Stimulated activated naive CD8-positive, alpha-beta T cell treated with anti-CD3 and anti-CD28 coated beads, Interleukin-15, amount 100 ng/mL, for 72 hours (primary cell): ENCODE measurements at places on chromosomes 12 and 14.

GRCh38 chr12:90399357-90399756 is 555.6 kb downstream of the CCER1 start:
- no peak for DNase-seq

- DNase-seq: peak; percentile 11
These were observed 56.9 kb downstream of the FOS start for GRCh38 chr14:75335571-75335970.

DNA sequence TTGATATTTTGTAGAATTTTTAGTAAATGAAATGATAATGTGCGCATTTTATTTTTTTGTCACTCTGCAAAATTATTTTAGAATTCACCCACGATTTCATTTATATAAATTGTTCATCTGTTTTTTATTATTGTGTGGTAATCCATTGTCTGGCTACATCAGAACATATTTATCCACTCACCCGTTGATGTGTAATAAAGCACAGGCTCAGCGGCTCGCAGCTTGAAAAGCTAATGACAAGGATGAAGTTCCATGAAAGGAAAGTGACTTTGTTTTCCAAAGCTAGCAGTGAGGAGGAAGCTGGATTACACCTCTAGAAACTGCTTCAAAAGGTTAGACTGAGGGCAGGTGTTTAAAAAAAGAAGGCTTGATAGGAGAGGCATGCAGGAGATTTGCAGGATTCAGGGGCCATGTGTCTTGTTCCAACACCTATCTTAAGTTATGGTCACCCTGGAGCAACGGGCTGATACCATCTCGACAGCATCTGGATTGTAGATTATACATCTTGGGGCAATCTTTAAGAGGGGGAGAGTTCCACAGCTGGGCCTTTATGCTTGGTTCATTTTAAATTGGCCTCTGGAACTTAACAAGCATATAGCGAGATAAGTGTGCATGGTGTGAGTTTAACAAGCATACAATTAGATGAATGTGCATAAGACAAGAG is 194.1 kb downstream of the TMTC3 start:
- no peak for DNase-seq

DNA sequence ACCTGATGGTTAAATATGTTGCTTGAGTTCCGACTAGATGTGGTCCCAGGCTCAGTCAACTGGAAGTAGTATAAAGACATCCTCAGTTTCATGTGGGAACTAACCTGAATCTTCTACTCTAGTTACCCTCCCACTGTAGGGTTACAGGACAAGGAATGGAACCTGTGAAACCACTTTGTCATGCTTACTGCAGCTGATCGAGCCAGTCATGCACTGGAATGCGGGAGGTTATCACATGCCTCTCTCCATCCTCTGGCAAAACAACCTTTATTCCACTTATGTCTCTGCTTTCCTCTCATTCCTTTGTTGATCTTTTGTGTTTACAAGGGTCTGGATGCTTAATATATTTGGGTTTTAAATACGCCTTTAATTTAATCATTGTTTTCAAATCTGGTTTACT is 111.9 kb upstream of the DDHD1 start:
- no peak for DNase-seq

GRCh38 chr14:86217523-86217922 is 687.6 kb downstream of the FLRT2 start:
- no peak for DNase-seq

- no peak for DNase-seq
These were observed 918 bp downstream of the LIN7A start for GRCh38 chr12:80936642-80937390.

GRCh38 chr14:31164115-31164514 is 43.5 kb downstream of the HECTD1 start:
- no peak for DNase-seq

- DNase-seq: no peak
These were observed 458.3 kb downstream of the ETNK1 start for GRCh38 chr12:23083267-23083666.

GRCh38 chr12:15701206-15701605 is 88.0 kb downstream of the EPS8 start:
- no peak for DNase-seq

DNA sequence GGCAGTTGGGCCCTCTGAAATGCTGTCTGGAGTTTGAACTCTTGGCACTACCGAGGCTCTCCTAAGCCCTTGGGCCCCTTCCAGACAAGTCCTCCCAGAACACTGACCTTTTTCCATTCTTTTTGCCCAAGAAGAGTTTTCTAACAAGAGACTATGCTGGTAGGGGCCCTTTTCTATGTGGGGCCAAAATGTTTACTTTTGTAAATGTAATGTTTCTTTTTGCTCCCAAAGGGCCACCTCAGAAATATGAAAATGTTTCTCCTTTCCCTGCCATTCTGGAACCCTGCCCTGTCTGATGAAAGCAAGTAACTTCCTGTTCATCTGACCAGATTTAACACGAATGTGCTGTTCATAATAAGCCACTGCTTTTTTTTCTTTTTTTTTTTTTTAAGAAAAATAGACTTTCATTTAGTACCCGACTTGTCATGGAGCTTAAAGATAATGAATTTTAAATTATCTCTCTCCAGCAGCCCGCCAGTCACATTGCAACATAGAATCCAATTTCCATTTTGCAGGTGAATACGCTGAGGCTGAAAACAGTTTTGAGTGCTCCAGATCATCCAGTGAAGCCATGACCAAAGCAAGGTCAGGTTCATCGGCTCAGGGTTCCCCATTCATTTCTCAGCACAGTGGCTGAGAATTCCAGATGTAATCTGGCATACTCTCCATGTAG is 169.9 kb downstream of the DPF3 start:
- no peak for DNase-seq

GRCh38 chr14:90578283-90578985 is 181.6 kb downstream of the CALM1 start:
- DNase-seq: no peak

GRCh38 chr14:68268197-68268596 is 448.6 kb downstream of the RAD51B start:
- DNase-seq: no peak

GRCh38 chr14:106874350-106874749 is 1348.0 kb downstream of the TMEM121 start:
- DNase-seq: no peak

DNA sequence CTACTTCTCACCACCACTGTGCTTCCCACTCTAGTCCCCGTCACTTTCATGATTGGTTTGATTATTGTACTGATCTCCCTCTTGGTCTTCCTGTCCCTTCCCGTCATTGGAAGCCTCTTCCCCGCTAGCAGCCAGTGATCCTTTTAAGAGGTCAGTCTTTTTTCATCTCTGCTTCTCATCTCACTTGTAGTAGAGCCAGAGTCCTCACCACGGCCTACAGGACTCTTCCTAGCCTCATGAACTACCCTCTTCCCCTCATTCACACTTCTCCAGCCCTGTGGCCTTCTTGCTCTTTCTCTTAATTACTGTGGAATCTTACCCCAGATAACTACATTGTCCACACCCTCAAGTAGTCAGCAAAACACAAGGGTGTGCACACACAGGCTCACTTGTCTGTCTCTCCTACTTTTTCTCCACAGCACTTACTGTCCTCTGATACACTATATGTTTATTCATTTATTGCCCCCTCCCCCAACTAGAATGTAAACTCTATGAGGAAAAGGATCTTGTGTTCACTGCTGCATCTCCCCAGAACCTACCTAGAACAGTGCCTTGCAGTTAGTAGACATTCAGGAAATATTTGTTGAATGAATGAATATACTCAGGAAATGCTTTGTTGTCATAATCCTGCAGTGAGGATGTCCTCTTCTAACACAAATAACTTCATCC is 66.3 kb downstream of the CKB start:
- no peak for DNase-seq

- no peak for DNase-seq
These were observed 125.5 kb upstream of the RMST start for GRCh38 chr12:97336900-97337751.

DNA sequence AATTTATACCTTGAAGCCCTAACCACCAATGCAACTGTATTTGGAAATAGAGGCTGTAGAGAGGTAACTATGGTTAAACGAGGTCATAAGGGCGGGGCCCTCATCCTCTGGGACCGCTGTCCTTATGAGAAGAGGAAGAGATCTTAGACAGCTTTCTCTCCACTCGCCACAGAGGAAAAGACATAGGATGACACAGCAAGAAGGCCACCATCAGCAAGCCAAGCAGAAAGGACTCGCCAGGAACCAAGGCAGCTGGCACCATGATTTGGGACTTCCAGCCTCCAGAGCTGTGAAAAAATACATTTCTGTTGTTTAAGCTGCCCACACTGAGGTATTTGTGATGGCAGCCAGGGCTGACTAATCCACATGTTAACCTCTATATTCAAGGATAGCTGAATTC is 30.4 kb upstream of the BCAT1 start:
- no peak for DNase-seq

DNA sequence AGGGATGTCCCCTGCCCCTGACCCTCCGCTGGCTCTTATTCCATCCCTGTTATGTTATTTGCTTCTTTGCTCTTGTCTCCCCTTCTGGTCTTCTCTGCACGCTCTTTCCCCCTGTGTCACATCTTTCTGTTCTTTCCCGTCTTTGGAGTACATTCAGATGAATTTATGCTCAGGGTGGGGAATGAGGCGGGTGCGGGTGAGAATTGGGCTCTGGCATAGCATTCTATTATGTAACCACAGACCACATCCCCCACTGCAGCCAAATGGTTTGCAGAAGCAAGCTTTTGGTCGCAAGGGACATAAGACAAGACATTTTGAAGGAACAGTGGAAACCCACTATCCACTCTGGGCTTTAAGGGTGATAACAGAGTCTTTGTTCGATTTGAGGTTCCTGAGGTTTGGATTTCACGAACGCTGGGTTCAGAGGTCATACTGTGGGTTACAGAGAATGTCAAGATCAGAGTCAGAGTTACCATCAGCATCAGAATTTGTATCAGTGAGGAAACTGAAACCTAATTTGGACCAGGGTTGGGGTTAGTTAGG is 3.8 kb downstream of the ENDOU start:
- no peak for DNase-seq

DNA sequence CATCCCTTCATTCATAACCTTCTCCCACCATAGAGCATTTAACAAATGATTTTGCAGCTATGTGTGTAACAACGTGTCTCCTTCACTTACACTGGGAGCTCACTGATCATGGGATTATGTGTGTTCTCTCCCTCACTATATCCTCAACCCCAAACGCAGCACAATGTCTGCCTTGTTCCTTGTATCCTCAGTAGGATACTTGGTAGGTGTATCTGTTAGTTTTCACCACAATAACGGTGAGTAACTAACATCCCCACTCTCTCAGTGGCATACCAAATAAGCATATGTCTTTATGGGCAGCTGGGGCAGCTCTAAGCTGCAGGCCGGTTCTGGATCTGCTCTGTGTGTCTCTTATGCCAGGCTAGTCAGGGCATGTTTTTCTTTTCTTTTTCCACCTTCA is 166.7 kb upstream of the PWP1 start:
- DNase-seq: no peak

DNA sequence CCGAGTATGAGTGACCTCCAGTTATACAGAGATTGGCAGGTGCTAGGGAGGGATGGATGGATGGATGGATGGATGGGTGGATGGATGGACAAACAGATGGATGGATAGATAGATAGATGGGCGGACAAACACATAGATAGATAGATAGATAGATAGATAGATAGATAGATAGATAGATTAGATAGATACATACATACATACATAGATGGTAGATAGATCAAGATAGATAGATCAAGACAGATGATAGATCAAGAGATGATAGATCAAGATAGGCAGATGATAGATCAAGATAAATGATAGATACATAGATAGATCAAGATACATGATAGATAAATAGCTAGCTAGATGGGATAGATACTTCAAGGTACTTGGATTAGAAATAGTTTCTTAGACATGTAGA is 18.6 kb upstream of the RFLNA start:
- no peak for DNase-seq
